ENCODE measurements at places on chromosomes 5 and 9.
A peak's percentile ranks its signal among the peaks of the same experiment; 100 is the strongest.

DNA sequence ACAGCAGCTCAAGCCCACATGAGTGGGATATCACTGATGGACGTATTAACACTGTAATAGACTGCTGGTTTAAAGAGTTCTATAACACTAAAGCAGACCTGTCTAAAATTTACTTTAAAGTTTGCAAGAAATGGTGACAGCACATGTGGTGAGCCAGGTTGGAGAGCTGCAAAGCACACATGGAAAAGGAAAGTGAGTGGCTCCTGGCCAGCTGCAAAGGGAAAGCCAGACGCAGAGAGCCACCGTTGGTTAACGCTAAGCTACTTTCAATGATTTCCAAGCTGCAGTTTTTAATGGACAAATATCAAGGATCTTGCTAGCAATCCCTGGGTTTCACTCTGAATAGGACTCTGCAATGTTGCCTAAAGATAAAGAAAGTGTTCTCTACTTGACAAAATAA, 89.9 kb downstream of the CTNND2 start:
- DNase-seq, result no peak

- DNase-seq, result no peak
Observed at GRCh38 chr5:32522429-32523143, 62.8 kb upstream of the SUB1 start.

- peak; percentile 15 for DNase-seq
Observed at GRCh38 chr9:72271613-72272478, 93.2 kb downstream of the ZFAND5 start.

GRCh38 chr9:120710110-120710981, 3.9 kb downstream of the MEGF9 start:
- no peak for DNase-seq

- no peak for DNase-seq
Observed at GRCh38 chr9:136085815-136086212, 9.3 kb downstream of the NACC2 start.

- DNase-seq, result no peak
Observed at GRCh38 chr9:134293031-134293521, 33.2 kb upstream of the RXRA start.

GRCh38 chr5:82991059-82991458, 86.1 kb downstream of the TMEM167A start:
- no peak for DNase-seq

DNA sequence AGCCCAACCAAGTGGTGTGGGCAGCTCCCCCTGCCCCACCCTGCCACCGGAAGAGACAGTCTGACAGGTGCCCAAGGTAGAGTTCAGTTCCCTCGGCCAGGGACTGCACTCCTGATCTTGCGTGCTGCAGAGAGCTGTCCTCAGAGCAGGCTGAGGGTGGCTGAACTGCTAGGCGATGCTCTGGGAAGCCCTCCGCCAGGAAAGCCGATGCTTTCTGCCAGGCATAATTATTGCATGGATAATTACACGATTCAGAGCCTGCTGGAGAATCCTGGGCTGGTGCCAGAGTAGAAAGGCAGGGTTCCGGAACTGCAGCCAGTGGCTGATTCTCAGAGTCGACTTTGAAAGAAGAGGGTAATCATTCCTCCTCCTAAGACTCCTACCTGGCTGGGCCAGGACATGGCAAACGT, 19.3 kb downstream of the KCNIP1 start:
- DNase-seq, result no peak

GRCh38 chr5:72369711-72370110, 49.5 kb downstream of the PTCD2 start:
- no peak for DNase-seq

GRCh38 chr9:4604678-4605095, 57.4 kb upstream of the PLPP6 start:
- DNase-seq, result peak; percentile 58

DNA sequence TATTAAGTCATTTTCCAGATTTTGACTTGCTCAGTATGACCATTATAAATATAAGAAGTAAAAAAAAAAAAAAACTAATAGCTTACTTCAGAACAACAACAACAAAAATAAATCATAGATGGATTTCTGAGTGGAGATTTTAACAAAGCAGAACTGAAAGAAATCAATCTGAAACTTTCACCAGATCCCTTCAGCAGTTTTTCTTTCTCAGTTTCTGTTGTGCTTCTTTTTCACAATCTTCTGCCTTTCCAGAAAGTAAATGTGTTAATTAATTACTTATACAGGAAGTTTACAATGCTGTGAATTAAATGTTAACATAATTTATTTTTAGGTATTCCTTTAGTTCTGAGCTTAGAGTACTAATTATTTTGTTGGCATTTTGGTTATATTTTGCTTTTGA, 73.5 kb downstream of the CHSY3 start:
- no peak for DNase-seq

DNA sequence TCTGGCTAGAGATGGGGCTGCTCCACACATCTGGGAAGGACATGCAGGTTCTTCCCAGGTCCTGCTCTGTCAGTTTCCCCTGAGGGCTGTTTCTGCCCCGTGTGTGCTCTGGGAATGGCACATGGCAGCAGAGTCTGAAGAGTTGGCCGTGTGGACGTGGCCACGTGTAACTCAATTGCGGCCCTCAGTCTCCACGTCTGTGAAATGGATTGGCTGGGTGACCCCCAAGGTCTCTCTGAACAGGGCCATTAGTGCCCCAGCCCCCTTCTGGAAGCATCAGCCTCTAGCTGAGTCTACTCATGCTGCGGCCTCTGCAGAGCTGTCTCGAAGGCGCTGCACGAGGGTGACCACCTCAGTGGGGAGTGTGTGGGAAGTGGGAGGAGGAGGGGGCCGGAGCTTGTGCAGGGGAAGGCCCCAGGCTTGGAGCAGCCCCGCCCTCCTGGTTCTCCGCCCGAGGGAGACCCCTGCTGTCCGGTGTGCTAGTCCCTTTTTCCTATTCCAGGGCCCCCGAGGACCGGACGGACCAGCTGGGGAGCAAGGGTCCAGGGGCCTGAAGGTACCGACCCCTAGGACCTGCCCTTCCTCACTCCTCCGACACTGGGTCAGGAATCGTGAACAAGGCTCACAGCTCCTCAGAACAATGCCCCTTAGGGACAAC, 58.9 kb upstream of the ORM1 start:
- DNase-seq, result no peak

DNA sequence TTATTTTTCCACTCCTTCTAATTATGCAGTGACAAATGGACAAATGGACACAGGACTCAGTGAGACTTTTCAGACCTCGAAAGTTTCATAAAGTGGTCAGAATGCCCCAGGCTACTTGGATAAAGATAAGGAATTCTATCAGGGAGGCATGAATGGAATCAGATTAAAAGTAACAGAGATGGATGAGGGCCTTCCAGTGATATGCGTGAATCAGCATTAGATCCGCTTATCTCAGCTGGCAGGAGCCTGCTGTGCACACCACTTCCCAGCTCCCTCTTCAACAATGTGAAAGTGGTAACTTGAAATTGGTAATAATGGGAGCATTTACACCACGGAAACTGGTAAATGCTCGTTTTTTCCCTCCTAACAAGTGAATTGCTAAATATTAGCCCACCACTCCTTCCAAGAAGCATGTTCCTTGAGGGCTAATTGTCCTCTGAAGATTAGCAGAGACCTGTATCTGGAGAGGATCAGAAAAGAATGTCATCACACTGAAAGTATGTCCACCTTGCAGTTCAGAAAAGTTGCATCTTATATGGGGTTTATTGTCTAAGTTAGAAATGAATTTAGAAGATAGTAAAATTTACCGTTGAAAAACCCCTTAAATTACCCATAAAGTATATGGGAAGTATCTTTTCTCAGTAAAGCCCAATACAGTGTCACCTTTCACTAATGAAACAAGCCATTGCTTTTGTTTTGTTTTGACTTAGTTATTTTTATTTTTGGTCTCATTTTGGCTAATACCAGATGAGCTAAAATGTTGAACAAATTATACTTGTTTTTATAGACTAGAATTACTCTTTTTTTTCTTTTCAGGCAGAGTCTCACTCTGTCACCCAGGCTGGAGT, 125.3 kb downstream of the DPYSL3 start:
- no peak for DNase-seq

DNA sequence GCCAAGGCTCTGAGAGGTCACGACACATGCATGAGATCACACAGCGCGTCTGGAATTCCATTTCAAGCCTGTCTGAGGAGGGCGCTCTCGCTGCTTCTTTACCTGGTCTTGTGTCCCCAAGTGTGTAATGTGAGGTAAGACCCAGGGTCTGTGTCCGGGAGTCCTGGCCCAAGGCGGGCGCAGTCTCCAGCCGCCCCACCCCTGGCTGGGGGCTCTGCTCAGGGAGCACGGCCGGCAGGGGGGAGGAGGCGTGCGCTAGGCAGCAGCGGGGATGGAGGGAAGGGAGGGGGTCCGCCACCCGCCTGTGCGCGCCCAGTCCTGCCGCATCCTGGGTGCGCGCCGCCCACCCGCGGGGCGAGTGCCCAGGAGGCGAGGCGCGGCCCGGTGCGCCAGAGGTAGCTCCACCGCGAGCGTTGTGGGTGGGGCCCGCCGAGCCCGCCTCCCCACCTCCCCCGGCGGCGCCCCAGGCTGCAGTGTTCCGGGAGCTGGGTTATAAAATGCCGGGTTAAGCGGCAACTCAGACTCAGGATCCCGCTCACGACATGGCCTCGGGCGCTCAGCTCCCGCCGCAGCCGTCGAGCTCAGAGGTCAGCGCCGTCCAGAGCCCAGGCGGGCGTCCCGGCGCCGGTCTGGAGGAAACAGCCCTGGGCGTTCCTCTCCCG, at the start of gene CCNI2:
TSS of gene CCNI2 (plus strand) at position 473 of the 662 bp plus-strand sequence. CDS start at position 543, 70 bp downstream.
- DNase-seq, result peak; percentile 53

DNA sequence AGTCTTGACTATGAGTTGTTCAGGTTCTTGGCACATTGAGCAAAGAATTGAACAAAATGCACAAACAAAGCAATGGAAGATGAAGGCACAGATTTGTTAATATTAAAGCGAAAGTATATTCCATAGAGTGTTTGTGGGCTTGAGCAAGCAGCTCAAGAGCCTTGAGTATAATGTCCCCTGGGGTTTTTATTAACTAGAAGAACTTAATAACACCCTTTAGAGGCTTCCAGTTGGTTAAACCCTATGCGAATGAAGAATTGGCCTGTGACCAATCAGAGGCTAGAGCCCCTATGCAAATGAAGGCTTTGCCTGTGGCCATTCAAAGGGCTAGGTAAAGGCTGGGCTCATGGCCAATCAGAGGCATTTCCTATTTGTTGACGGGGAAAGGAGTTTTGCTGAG, 135.3 kb upstream of the IL12B start:
- no peak for DNase-seq

DNA sequence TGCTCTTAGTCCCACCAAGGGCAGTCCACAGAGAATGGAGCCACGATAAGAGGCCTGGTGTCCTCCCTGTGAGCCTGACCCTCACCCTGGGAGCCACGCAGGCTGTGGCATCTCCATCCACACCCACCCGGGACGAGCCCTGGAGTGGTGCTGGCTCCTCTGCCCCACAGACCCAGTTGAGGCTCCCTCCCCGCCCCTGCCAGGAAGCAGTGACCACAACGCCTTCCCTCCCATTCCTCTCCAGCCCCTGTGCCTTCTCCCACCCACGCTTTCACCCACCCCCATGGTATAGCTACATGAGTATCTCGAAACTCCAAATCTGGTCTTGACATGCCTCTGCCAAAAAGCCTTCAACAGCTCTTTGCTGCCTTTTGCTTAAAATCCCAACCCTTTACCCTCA, 57.9 kb downstream of the SEMA4D start:
- no peak for DNase-seq

DNA sequence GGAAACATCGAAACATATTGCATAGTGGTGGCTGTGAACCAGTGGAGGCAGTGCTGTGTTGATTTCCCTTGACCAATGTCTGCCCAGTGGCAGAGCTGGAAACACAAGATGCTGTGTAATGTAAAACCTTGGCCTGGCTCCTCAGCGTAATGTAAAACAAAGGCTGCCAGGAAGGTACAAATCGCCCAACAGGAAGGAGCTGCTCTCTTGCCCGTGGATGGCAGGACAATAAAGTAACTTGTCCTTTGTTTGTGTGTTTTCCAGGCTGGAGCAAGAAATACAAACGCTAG, 143.4 kb downstream of the PALM2AKAP2 start:
- DNase-seq, result no peak

- no peak for DNase-seq
Observed at GRCh38 chr9:111979561-111979960, 82.9 kb downstream of the UGCG start.

DNA sequence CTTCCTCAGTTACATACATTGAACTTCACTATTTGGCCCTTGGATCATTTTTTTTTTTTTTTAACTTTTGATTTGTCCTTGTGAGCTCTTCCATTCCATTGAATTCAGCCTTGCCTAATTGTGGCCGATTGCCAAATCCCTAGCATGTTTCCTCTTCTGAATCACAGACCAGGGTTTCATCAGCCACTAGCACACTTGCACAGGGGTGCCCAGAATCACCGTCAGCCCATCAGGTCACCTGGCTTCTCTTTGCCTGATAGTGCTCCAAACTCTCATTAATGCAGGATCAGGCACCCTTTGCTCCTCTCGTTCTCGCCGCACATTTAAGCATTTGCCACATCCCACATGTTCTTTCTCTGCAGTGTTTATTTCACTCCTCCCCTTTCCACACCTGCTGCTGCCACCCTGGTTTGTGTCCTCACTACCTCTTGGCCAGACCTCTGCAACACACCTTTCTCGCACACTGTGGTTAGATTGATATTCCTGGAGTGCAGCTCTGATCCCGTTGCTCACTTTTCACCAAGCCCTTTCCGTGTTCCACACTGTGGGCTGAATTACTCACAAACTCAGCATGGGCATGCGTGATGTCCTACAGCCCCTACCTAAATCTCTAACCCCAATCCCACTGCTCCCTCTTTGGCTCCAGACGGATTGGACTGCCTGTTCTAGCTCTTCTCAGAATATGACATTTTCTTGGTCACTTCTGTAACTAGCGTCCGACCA, 9.8 kb downstream of the PIK3R1 start:
- DNase-seq, result no peak

DNA sequence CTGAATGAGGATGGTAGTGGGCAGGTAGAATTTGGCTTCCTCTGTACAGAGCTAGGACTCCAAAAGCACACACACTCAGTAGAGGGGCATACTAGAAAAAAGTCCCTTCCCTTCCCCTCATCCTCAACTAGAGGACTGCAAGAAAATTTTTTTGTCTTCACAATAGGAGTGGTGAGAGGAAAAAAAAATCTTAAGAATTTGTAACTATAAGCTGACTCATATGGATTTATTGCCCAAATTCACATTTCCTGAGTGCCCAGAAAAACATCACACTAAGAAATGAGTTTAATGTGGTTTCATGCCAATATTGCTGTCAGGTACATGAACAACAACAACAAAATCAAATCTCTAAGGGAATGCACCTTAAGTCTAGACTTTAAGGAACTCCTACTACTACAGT, 43.7 kb downstream of the RANBP6 start:
- DNase-seq, result no peak

DNA sequence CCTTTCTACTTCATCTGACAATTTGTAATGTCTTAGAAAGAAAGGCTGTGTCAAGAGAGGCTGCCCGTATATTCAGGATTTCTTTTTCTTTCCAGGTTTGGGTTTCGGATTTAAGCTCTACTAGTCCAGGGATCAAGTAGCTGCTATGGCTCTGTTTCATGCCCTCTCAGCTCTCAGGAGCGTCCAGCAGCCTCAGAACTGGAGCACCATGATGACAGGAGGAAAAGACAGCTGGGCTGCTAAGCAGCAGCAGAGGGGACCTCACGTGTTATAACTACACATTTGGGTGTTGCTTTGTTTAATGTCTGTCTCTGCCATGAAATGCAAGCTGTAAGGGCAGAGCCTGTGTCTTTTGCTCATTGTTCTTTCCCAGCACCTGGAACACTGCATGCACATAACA, 28.5 kb downstream of the TBC1D2 start:
- no peak for DNase-seq

Measured in T-helper 17 cell (primary cell).